ENCODE measurements at places on chromosomes 7 and 10.

- no peak for DNase-seq
These were observed 21.0 kb upstream of the TSPAN33 start for GRCh38 chr7:129123510-129123857.

GRCh38 chr10:123187781-123188180 lies 33.6 kb downstream of the BUB3 start:
- no peak for DNase-seq

GRCh38 chr7:75776295-75776971 lies 4.4 kb upstream of the CCL26 start:
- no peak for DNase-seq

GRCh38 chr7:116170180-116170579 lies 40.2 kb upstream of the TES start:
- no peak for DNase-seq

All from NCI-H1417 treated with DMSO at 0.1 percent for 48 hours (cell line).